HFFc6 (cell line): ENCODE measurements at places on chromosomes 2 and 18.

DNA sequence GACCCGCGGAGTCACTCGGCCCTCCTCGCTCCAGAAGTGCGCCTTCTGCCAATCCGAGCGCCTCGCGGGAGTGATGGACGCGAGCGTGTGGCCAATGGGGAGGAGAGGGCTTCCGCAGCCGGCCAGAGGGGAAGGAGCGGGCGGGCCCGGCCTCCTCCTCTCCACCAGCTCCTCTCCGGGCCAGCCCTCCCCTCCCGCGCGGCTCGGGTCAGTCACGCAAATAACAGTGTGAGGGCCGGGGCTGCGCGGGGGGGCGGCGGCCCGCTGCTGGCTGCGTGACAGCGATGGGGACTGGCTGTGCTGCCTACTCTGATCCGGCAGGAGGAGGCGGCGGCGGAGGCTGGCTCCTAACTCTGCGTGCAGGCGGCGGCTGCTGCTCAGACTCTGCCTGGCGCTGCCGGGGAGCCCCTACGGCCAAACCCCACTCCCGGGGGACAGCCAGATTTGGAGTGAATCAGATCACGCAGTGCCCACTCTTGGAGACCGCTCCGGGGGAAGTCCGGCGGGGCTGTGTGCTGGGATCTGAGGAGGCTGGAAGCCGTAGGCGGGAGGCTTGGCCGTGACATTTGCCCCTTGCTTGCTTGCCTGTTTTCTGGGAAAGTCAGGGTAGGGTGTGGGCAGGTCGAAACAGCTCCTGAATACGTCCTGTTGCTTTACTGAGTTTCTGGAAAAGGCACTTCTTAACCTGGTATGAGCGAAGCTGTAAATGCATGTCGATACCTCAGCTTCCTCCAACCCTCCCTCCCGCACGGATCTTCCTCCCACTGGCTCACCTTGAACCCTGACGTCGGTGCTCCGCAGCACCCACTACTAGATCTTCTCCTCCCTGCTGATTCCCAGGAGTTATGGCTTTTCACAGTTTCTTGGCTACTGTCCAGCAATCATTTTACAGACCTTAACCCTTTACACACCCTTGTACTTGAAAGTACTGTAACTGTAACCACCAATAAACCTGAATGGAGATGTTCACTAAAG lies 97.9 kb upstream of the SERTAD2 start:
- peak; percentile 99 for DNase-seq

GRCh38 chr2:1169291-1169949 lies 218.8 kb downstream of the SNTG2 start:
- DNase-seq: no peak

DNA sequence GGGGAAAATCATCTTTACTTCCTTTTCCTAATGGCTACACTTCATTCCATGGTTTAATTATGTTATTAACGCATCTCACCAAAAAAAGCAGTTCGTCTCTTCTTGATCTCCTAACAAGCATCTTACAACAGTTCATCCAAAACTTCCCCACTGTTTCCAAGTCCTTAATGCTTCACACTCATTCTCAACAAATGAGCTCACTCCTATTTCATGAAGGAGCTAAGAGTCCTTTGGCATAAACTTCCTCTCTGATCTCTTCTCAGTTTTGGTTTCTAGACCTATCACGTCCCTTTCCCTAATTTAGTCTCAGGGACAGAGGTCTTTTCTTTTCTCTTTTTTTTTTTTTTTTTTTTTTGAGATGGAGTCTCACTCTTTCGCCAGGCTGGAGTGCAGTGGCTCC lies 205.9 kb upstream of the SLC39A10 start:
- DNase-seq: no peak

DNA sequence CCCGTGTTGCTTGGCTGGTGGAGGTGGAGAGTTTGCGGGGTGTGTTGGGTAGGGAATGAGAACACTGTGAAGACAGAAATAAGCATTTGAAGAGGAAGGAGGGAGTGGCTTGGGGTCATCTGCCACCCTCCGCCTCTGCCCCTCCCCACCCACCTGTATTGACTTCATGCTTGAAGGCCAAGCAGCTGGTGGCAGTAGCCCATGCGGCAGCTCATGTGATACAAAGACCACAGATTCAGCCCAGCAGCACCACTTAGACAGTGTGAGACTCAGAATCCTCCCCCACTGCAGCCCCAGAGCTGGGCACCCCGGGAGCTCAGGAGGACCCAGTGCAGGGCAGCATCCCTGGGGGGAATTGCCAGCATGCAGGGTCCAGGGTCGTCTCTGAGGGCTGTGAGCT lies 15.4 kb downstream of the NPPC start:
- no peak for DNase-seq

DNA sequence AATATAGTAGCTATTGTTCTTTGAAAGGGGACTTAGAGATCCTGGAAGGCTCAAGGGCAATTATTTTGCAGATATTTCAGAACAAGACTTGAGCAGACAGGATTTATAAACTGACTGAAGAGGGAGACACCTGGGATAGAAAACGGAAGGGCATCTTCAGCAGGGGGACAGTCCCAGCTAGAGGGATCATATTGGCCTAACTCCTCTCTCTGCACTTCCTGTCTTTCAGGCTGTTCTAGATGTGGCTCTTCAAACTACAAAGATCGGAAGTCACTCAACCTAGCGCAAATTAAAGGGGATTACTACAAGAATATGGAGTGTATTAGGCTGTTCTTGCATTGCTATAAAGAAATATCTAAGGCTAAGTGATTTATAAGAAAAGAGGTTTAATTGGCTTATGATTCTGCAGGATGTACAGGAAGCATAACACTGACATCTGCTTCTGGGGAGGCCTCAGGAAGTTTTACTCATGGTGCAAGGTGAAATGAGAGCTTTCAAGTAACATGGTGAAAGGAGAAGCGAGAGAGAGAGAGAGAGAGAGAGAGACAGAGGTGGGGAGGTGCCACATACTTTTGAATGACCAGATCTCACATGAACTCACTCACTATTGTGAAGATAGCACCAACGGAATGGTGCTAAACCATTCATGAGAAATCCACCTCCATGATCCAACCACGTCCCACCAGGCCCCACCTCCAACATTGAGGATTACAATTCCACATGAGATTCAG lies 5.3 kb upstream of the CTIF start:
- no peak for DNase-seq

DNA sequence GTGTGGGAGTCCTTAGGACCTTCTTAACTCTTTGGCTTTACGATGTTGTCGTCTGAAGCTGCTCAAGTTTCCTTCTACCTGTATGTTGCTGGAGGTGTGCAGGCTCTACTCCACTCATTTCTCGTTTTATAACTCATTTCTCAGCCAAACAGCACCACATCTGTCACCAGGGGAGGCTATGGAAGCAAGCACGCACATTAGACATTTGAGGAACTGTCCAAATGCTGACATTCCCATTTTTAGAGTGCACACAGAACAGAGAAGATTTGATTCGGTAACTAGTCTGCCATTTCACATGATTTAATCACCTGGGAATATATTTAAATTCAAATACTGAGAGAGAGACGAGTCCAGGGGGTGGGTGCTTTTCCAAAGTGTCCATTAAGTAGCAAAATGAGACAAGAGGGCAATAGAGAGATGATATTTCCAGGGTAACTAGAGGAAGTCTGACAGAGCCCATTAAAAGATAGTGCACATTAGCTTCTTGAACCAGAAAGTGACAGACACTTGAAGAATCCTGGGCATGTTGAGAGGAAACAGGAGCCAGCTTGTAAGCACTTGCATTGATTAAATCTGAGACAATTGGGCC lies 793.3 kb downstream of the TDRD15 start:
- DNase-seq: no peak

- DNase-seq: no peak
Observed at GRCh38 chr18:44096016-44096415, 584.7 kb upstream of the SETBP1 start.

GRCh38 chr18:21457179-21457535 lies 143.3 kb downstream of the ESCO1 start:
- no peak for DNase-seq

DNA sequence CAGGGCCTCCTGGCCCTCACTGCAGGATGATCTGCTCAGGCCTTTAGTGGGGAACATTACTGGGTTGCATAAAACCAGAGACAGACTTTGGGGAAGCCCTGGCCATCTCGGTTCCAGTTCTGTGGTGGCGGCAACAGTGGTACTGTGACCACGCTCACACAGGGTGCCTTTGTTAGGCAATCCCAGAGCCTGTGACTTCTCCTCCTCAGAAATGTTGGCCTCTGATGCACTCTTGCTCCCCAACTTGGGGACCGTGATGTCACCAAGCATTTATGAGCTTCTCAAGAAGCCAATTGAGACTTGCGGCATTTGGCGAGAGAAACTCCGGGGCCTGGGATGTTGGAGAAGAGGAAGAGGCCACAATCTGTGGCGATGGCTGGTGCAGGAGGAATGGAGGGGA lies 80.9 kb upstream of the PKDCC start:
- DNase-seq: no peak

DNA sequence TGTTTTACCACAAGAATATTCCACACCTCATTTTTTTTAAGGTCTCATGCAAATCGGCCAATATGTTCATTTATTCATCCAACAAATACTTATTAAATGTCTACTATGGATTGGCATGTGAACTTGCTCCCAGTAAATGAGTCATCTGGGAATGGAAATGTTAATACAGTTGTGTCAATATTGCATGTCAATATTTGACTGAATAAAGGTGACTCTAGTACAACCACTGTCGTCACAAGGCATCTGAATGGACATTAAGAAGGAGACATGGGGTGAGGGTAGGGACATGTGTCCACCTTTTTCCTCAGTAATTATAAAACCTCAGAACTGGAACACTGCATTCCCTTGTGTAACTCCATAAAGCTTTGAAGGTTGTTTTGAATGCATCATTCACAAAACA lies 365.4 kb downstream of the ADCYAP1 start:
- no peak for DNase-seq

GRCh38 chr2:101956465-101957438 lies 35.0 kb upstream of the IL1R2 start:
- no peak for DNase-seq

DNA sequence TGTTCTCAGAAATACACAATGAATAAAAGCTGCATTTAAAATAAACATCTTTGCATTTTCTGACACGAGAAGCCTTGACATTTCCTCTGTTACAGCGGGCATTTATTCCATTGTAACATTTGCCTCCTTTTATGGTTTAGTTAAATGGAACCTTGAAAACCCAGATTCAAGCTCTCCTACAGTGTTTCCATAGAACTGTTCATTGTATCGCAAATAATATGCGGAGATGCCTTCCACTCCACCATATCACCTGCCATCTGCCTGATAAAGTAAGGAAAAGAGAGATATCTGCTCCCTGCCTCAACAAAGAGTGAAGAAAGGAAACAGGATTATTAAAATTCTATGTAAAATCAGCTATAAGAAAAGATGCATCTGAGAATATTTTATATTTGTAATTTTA lies 69.8 kb downstream of the CDH19 start:
- DNase-seq: no peak

GRCh38 chr2:136497709-136498108 lies 267.6 kb upstream of the THSD7B start:
- DNase-seq: no peak

- no peak for DNase-seq
Observed at GRCh38 chr2:233453916-233454315, 99.6 kb downstream of the DGKD start.

- no peak for DNase-seq
Observed at GRCh38 chr2:201127152-201127511, 11.2 kb downstream of the CFLAR start.

- peak; percentile 61 for DNase-seq
Observed at GRCh38 chr2:216034065-216034464, 20.7 kb upstream of the MREG start.

GRCh38 chr2:160299540-160299939 lies 99.5 kb upstream of the ITGB6 start:
- no peak for DNase-seq

DNA sequence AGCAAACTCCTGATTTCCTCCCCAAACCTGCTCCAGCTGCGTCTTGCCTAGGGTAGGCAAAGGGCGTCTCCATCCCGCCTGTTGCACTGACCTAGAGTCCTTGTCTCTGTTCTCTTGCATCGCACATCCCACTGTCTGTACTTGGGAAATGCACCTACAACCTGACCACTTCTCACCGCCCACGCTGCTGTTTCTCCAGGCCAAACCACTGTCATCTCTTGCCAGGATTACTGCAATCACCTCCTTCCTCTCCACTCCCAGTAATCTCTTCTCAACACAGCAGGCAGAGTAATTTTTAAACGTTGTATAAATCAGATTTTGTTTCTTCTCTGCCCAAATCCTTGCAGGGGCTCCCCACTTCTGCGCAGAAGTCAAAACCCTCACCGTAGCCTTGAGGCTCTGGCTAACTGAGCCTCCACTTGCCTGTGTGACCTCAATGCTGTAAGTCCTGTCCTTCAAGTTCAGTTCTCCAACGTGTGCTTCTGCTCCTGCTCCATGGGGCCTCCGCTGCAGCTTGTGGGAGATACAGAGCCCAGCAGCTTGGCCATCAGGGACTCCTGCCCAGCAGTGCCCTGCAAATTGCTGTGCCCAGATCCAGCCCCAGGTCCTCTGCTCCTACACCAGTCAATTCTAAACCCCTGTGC lies 27.7 kb upstream of the SEMA4C start:
- DNase-seq: no peak

DNA sequence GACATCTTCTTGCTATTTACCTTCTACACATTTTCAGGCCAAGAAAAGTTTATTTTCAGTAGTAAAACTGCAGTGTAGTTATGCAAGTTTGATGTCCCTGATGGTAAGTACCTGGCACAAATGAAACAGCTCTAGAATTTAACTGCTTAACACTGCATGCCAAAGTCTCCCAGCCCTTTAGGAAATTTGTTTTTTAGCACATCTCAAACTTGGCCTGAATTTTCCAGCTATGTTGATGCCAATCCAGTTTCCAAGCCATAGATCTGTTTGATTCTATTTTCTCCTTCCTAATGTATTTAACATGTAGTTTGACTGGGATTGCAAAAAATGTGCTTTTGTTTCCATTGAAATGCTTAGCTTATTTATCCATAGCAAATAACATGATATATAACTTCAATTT lies 29.3 kb upstream of the ZNF385B start:
- DNase-seq: no peak

- DNase-seq: no peak
Observed at GRCh38 chr2:30346471-30347169, 100.4 kb upstream of the LCLAT1 start.

DNA sequence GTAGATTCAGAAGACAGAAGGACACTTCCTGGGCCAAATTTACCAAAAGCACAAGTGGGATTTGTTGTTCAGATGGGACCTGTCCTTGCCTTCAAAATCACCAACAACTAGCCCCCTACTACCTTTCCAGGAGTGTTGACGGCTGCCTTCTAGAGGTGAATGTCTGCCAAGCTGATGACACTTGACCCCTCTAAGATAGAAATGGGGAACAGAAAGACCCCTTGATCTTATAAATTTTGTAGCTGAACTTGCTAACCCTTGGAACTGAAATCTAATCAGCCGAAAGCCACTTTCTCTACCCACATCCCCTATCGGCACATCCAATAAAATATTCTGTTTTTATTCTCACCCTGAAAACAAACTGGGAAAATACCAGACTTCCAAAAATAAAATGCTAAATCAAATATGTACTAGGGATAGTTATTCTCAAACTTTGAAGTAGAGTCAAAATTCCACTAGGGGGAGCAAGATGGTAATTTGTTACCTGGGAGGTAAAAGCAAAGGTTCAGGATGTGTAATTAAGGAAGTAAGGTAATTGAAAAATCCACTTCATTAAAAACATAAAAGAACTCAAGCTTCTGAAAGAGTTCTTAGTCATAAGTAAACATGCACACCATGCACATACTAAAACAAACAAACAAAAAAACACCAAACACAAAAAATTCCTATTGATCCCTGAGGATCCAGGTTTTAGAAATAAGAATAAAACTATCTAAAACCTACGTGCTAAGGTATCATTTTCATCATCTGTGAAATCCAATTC lies 119.2 kb downstream of the ANKRD44 start:
- peak; percentile 23 for DNase-seq
